ENCODE measurements at places on chromosomes 11 and 22.

GRCh38 chr22:48536541-48537342 is 1290.9 kb downstream of the BRD1 start:
- DNase-seq, result no peak

- no peak for DNase-seq
Observed at GRCh38 chr11:18633256-18634139, 644 bp downstream of the SPTY2D1 start.

DNA sequence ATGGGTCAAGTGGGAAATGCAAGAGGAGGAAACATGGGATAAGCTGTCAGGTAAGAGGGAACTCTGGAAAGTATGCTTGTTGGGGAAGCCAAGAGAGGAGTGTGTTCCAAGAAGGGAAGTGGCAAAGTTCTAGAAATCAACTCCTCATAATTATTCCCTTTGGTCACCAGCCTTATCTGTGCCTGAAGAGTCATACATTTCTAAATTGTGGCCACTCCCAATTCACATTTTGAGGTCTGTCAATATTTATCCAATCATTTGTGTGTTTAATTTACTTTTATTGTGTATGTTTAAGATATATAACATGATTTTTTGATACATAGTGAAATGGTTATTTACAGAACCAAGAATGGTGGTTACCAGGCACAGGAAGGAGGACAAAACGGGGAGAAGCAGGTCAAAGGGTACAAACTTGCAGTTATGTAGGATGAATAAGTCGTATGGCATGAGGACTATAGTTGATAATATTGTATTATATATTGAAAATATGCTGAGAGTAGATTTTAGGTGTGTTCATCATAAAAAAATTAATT is 131.7 kb downstream of the GRIA4 start:
- DNase-seq, result no peak

DNA sequence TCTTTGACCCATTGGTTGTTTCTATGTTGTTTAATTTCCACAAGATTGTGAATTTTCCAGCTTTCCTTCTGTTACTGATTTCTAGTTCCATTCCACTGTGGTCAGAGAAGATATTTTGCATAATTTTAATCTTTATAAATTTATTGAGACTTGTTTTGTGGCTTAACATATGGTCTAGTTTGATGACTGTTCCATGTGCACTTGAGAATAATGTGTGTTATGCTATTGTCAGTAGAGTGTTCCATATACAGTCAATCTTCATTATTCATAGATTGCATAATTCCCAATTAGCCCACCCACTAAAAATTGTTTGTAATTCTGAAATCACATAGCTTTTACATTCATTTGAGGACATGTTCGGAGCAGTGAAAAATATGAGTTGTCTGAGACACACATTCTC is 346.1 kb upstream of the DDI1 start:
- DNase-seq, result no peak

- no peak for DNase-seq
Observed at GRCh38 chr11:94023856-94024255, 2.7 kb downstream of the HEPHL1 start.

DNA sequence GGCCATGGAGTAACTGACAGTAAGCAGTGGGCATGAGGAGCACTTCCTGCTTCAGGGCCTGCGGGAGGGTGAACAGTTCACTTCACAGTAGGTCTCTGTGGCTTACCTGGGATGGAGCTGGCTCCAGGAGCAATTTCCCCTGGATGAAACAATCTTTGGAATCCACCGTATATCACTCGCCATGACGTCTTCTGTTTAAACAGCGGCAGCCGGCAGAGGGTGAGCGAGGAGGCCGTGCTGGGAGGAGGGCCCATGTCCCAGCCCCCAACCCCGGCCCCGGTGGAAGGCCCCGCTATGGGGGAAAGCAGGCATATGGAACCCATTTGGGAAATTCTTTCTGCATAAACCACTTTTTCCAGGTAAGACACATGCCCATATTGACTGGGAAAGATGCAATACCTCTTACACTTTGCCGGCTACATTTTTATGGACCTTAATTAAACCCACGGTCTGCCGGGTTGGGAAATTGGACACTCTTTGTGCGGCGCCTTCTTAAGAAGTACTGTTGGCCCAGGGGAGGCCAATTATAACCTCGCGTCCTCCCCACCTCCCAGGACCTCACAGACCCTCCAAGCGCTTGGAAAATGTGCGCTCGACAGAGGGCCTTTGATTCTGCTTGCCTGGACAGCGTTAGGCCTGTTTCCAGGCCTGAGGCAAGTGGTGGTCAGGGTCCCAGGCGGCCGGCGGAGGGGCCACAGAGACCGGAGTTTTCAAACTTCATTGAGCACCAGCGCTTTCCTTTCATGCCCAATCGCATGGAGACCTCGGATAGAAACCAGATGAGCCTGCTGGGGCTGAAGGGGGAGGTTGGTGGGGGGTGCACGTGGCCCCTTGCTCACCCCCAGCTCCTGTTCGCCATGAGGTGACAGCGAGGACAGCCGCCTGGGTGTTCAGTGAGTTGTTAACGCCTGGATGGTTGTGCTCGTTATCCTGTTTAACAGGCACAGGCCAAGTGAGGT is 40.4 kb downstream of the SMIM38 start:
- no peak for DNase-seq

DNA sequence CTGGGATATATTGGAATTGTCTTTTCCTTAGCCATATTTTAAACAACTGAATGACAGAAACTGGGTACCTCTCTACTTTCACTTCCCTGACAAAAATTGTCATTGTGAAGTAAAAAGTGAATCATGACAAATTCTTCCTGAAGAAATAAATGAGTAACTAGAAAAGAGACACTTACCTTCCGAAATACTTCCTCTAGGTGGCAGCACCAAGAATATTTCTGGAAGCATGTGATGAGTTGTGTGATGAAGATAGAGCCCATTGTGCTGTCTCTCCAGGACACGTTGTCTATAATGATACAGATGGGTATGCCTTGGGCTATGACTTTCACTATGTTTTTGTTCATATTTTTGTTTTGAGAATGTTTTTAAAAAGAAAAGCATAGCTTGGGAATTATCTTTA is 21.5 kb downstream of the CASP4 start:
- DNase-seq, result no peak

DNA sequence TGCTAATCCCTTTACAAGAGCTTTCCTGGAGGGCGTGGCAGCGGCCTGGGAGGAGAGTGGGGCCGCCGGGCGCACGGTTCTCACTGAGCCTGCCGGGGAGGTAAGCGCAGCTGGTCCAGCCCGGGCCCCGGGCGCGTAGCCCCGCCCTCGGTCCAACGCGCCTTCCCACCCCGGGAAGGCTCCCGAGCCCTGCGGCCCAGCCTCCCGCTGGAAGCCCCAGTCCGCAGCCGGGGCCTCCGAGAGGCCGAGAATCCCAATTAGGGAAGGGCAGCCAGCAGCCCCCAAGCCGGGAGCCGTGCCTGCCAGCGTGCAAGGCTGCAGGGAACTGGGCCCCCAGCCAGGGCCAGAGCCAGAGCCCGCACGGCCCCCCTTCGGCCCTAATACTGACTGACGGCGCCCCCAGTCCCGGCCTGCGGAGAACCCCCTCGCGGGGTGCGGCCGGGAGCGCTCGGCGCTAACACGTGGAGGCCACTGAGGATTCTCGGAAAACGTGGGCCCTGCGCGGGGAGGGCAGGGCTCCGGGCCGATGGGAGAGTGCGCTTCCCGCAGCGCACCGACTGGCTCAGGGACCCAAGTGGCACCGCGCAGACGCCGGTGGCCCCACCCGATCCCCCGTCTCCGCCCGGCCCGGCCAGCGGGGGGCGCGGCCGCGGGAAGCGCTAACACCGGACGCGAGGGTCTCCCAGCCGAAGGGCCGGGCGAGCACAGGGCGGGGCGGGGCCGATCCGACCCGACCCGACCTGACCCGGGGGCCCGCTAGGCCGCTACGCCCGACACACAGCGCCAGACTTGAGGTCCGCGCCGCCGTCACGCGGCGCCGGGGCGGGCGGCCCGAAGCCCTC is 5.7 kb downstream of the ZFTA start:
- no peak for DNase-seq

DNA sequence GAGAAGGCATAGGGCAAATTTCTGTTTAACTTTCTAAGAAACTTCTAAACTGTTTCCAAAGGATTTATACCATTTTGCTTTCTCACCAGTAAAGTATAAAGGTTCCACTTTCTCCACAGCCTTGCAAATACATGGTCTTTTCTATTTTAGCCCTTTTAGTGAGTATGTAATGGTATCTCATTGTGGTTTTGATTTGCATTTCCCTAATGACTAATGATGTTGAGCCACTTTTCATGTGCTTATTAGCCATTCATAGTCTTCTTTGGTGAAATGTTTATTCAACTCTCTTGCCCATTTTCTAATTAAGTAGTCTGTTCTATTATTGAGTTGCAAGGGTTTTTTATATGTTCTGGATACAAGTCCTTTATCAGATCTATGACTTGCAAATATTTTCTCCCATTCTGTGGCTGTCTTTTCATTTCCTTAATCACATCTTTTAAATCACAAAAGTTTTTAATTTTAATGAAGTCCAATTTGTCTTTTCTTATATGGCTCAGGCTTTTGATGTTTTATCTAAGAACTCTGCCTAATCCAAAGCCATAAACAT is 83.8 kb upstream of the KCNQ1OT1 start:
- no peak for DNase-seq

DNA sequence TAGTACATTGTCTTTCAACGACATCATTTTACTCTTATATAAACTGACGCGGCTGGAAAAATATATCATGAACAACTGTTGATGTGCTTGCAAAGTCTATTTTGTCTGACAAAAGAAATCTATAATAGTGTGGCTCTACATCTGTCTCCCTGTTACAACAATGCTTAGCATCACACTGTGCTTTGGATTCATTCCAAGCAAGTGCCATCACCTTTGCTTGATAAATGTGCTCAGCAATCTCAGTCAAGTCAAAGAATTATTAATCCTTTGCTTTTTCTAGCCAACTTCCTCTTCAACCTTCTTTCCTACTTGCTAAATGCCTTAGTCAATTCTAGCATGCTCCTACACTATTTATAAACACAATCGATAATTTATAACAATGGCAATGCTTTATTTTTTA is 140.5 kb downstream of the FCHSD2 start:
- DNase-seq, result no peak

DNA sequence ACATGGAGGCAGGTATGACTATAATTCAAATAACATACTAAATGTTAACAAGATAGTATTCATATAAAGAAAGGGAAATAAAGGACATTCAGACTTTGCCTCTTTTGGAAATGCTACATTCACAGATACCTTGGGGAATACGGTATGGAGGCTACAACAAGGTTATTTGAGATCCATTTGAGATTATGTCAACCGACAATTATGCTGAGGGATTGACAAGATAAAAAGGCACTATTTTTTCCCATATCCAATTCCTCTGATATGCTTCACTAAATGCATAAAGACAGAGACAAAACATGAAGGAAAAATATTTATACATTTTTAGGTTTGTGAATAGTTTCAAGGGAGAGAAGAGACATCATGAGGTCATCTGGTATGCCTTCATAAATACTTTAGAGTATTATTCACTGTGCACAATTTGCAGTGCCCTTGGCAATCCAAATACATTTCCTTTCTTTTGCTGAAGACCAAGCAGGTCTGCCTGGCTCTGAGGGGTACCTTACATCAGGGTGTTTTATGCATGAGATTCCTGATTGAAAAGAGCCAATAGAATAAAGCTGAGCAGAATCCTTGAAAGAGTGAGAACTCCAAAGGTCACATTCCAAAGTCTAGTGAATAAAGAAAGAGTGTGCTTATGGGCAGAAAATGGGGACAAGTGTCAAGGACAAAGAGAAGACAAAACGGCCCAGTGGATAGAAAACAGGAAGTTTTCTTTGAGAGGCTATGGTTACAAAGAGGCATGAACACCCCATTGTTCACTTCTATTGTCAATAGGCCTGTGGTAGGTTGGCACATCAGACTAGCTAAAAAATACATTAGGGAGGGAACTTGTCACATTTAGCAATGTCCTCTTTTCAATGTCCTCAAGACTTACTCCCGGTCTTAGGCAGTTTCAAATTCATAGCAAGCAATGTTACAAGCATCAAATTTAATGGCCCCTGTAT is 455.8 kb downstream of the LRRC4C start:
- no peak for DNase-seq

DNA sequence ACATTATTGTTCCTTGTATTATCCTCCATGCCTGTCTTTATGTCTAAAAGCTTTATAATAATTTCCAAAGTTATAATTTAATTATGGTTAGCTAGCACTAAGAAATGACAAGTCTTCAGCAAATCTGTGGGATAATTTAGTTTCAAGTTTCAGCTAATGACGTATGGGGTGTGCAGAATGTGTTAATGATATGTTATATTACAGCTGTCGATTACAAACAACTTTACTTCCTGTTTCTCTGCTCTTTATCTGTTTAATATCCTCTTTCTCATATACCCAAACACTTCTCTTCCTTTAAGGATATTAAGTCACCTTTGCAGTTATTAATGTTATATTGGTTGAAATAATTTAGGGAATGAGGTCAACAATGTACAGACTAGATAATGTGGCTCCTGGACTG is 161.8 kb downstream of the CASP12 start:
- DNase-seq, result no peak

DNA sequence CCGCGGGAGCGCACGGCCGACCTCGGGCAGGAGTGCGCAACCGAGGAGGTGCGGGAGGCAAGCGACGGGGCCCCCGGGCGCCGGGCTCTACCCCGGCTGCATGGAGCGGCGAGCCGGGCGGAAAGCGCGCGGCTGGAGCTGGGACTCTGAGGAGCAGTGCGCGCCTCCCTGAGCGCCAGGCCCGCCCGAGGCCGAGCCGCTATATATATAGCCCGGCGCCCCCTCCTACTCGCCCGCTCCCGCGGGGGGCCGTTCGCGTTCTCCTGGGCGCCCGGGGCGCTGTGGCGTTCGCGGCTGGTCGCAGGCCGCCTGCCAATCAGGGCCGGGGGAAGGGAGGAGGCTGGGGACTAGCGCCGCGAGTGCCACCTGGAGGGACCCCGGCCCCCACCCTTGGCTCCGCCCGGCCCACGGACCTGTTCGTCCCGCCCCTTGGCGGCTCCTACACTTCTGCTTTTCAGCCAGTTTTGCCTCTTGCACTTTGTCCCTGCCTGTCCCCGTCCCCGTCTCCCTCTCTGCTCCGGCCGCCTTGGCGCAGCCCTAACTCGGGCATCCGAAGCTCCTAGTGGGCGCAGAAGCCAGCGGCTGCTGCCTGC is at the start of gene FGF4:
Gene FGF4 (minus strand): TSS at position 179 of the 593 bp plus-strand sequence. CDS start 257 bp downstream, outside the sequence.
- DNase-seq, result no peak
